ENCODE measurements at places on chromosomes 16 and 17.

- DNase-seq = no peak
Observed at GRCh38 chr16:85782451-85782850, 16.9 kb downstream of the EMC8 start.

GRCh38 chr17:49715717-49716279, 8.0 kb upstream of the SLC35B1 start:
- no peak for DNase-seq

DNA sequence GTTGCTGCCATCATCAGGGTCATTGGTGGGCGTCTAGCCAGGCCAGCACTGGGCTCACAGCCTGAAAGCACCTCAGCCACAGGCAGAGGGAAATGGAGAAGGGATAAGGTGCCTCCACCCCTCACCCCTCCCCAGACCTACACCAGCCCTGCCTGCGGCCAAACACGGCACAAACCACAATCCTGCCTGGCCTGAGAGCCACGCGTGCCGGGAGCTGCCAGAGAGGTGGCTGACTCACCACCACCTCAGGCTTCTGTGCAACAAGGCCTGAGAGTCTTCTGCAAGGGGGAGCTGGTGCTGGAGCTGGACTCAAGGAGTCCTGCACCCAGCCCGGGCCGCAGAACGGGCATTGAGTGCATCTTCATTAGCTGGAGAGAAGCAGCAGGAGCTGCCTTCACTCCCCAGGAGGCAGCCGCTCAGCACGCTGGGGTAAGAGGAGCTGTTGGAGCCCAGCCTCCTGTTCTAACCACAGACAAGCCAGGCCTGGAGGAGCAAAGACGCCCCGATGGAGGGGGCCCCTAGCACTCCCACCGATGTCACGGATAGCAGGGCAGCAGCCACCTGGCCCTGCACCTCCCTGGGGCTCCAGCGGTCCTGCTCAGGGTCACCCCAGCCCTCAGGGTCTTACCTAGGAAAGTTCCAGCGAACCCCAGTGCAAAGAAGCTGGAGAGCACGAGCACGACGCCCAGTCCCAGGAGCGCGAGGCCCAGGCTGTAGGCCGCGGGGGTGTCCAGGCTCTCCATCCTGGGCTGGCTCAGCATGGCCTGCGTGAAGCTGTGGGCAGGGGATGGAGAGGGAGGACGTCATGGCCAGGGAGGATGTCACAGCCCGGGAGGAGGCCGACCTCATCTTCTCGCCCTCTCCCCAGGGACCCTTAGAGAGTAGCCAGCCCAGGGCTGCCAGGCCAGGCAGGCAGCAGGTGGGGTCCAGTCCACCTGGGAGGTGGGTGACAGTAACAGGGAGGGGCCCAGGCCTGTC, 16.0 kb upstream of the RASD1 start:
- peak; percentile 66 for DNase-seq

GRCh38 chr17:33131620-33132019, 140.0 kb downstream of the SPACA3 start:
- DNase-seq = no peak

GRCh38 chr16:11393861-11394592, 48.8 kb downstream of the RMI2 start:
- DNase-seq = no peak

DNA sequence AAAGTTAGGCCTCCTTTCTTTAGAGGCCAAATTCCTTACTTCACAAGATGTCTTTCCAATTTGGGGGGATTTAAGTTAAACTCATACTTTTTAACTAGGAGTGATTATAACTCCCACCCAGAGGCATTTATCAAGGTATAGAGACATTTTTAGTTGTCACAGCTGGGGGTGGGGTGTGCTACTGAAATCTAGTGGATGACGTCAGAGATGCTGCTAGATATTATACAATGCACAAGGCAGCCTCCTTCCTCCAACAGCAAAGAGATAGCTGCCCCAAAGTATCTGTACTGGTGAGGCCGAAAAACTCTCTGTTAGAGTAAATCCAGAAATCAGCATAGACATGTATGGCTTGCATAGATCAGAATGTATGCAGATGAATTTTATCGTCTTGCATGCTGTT, 324.0 kb downstream of the HS3ST4 start:
- DNase-seq = no peak

- DNase-seq = no peak
Observed at GRCh38 chr17:75650874-75651273, 16.1 kb downstream of the RECQL5 start.

GRCh38 chr17:63282455-63282854, 163.7 kb downstream of the CYB561 start:
- no peak for DNase-seq
